ENCODE measurements at places on chromosomes 1 and 21. TPM values are rescaled to one million over a fixed set of nuclear protein-coding genes. Genes with fewer than 3 reads are reported as not detected.
A peak's percentile ranks its signal among the peaks of the same experiment; 100 is the strongest.

DNA sequence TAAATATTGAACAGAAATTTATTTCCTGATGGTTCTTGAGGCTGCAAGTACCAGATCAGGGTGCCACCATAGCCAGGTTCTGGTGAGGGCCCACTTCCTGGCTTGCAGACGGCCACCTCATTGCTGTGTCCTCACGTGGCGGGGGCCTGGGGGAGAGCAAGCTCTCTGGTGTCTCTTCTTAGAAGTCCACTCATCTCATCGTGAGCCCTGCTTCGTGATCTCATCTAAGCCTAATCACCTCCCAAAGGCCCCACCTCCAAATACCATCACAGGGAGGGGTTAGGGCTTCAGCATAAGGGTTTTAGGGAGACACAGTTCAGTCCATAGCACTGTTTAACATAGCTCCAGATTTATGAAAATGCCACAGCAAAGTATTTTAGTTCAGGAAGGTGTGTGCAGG is 119.7 kb downstream of the PRDM2 start:
- peaks cover 61% of the 10 kb centered on the region for H3K36me3 ChIP-seq
- no peaks in the 10 kb centered on the region for H3K4me1 ChIP-seq
- H3K27ac ChIP-seq, result no peak overlapping the region
- no peaks in the 10 kb centered on the region for H3K27me3 ChIP-seq
- DNase-seq, result no peak

- H3K27me3 ChIP-seq, result no peaks in the 10 kb centered on the region
- no peaks in the 10 kb centered on the region for H3K36me3 ChIP-seq
- no peak overlapping the region for H3K4me3 ChIP-seq
- H3K27ac ChIP-seq, result peak overlapping the region; percentile 97
- peaks cover 9% of the 10 kb centered on the region for H3K4me1 ChIP-seq
Measured at GRCh38 chr21:26847921-26848320, 2.7 kb upstream of the ADAMTS1 start.

DNA sequence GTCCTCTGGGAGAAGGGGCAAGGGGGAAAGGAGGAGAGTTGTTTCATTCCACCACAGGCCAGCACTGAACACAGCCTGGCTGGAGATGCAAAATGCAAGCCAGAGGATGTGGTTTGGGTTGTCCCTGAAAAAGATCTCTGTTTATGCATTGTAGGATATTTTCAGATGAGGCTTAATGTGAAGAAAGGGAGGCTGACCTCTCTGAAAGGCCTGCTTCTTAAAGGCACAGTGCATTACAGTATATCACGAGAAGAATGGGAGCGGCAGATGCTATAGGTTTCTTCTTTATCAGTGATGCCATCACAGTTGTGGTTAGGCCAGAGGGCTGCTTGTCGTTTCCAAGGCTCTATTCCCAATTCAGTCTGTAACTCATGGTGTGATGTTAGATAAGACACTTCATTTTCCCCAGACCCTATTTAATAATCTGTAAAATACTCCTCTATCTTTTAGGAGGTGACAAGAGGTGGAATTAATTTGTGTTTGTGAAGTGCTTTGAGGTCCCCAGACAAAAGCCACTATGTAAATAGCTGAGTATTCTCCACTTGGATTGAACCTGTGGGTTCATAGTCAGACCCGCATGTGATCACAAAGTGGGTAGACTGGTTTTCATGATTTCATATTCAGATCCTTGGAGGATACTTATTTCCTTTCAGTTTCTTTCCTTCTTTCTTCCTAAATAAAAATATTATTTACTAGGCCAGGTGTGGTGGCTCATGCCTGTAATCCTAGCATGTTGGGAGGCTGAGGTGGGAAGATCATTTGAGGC is 76.5 kb upstream of the WDR26 start:
- H3K4me3 ChIP-seq, result no peak overlapping the region
- peaks cover 14% of the 10 kb centered on the region for H3K4me1 ChIP-seq
- DNase-seq, result no peak
- H3K36me3 ChIP-seq, result no peaks in the 10 kb centered on the region
- no peak overlapping the region for H3K27ac ChIP-seq

DNA sequence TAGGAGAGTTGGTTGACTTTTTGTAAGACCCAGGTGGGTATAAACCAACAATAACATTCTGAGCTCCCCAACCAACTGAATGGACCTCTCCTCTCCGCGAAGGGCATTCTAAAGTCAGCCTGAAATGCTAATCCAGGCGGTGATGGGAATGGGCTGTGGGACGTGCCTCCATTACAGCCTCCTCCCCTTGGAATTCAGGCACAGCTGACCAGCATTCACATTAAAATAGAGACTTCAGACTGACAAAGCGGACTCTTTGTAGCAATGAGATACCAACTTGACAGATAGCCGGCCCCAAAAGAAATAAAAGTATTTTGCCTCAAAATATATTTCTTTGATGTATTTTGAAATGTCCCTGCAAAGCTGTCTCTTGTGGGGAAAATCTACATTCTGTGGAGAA is 101.7 kb downstream of the KIF26B start:
- H3K27me3 ChIP-seq, result peaks cover 3% of the 10 kb centered on the region
- H3K4me3 ChIP-seq, result no peak overlapping the region
- DNase-seq, result no peak
- H3K4me1 ChIP-seq, result no peaks in the 10 kb centered on the region
- H3K27ac ChIP-seq, result no peak overlapping the region

- no peak overlapping the region for H3K27ac ChIP-seq
- DNase-seq, result no peak
- no peaks in the 10 kb centered on the region for H3K36me3 ChIP-seq
- no peaks in the 10 kb centered on the region for H3K27me3 ChIP-seq
- H3K4me3 ChIP-seq, result no peak overlapping the region
Measured at GRCh38 chr1:61070054-61070453, 12.3 kb upstream of the NFIA start.

GRCh38 chr1:162497104-162497722 is 405 bp upstream of the UHMK1 start:
- H3K4me1 ChIP-seq, result peaks cover 39% of the 10 kb centered on the region
- peak overlapping the region; percentile 93 for H3K27ac ChIP-seq
- peak overlapping the region; percentile 96 for H3K4me3 ChIP-seq

DNA sequence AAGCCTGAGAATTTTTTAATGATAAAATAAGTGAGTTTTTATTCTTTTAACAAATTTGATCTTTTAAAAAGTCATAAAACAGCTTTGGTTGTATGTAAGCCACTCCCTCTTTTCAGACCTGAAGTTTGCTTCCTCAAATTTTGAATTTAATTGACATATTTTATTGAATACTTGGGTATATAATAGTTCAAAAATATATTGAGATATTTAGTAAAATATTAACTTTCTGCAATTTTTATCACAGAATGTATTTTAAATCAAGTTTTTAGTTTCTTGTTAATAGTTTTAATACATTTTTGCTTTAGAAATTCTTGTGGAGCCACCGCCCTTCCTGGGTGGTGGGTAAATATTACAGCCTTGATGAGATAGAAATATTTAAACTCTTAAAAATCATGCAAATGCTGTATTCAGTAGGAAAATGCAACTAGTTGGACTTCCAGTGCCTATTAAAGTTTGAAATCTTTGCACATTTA is 867 bp downstream of the PTPRC start:
- no peaks in the 10 kb centered on the region for H3K27me3 ChIP-seq
- no peaks in the 10 kb centered on the region for H3K36me3 ChIP-seq
- H3K4me3 ChIP-seq, result peak overlapping the region; percentile 1
- H3K4me1 ChIP-seq, result no peaks in the 10 kb centered on the region
- no peak for DNase-seq
- H3K27ac ChIP-seq, result no peak overlapping the region

DNA sequence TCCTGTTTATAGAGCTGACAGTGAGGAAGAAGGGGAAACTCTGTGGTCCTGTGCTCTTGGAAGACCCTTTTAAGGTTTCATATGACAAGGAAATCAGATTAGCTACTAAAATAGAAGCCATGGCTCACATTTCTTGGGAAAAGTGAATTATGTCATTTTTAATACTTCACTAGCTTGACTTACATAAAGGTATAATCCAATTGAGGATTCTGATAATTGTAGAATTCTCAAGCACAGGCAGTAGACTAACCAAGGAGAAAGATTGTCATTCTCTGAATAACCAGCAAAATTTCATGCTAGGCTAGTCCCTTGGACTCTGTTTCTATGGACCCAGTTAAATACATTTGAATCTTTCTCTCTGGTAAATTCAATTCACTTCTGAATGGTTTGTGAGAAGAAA is 613.0 kb upstream of the BEND5 start:
- H3K4me1 ChIP-seq, result no peaks in the 10 kb centered on the region
- no peak for DNase-seq
- H3K27ac ChIP-seq, result no peak overlapping the region
- no peaks in the 10 kb centered on the region for H3K36me3 ChIP-seq
- H3K27me3 ChIP-seq, result no peaks in the 10 kb centered on the region
- H3K4me3 ChIP-seq, result no peak overlapping the region

- no peaks in the 10 kb centered on the region for H3K36me3 ChIP-seq
- H3K27me3 ChIP-seq, result no peaks in the 10 kb centered on the region
- no peak for DNase-seq
- H3K4me3 ChIP-seq, result peak overlapping the region; percentile 60
- no peak overlapping the region for H3K27ac ChIP-seq
- H3K4me1 ChIP-seq, result peaks cover 45% of the 10 kb centered on the region
Measured at GRCh38 chr1:59146056-59146455, 150.8 kb upstream of the FGGY start.

DNA sequence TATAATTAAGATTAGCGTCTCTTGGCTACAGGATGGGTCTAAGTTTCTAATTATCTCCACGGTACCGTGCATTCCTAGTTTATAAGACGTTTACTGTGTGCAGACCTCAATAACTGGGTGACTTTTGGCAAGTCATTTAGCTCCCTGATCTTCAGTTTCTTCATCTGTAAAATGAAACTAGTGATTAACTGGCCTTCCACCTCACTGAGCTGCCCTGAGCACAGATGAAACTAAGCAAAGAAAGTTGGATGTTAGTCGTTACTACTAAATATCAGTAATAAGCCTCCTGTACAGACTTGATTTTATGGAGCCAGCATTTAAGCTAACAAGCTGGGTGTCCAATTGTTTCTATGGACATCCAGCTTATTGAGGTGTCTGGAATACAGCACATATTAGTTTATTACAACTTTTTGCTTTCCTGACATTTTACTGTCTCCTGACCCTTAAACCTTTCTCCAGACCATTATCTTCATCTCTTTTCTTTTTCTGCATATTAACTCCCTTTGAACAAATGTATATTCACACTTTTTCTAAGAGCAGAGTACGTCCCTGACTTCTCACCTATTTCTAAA is 1.1 kb downstream of the CR2 start:
- H3K4me1 ChIP-seq, result peaks cover 17% of the 10 kb centered on the region
- H3K27ac ChIP-seq, result no peak overlapping the region
- H3K4me3 ChIP-seq, result no peak overlapping the region

DNA sequence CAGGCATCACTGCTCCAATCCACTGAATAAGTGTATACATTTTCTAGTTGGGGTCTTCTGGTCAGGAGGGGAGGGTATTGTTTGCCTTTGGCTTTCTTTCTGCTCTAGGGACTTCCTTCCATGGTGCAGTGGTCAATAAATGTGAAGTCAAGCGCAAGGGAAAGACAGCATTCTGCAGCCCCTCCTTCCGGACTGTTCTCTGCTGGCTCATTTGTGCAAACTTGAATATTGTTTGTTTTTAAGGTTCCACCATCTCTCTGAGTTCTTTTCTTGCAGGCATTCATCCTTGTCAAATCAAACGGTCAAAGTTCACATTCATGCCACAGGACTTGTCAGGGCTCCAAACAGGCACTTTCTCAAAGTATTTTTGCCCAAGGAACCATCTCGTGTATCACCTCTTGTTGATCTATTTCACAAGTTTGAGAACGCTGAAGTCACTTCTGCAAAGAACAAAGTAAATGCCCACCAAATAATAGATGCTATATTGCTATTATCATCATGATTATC is 205.6 kb upstream of the KAZN start:
- no peak overlapping the region for H3K4me3 ChIP-seq
- no peaks in the 10 kb centered on the region for H3K27me3 ChIP-seq
- DNase-seq, result peak; percentile 47
- H3K27ac ChIP-seq, result no peak overlapping the region
- H3K36me3 ChIP-seq, result no peaks in the 10 kb centered on the region
- H3K4me1 ChIP-seq, result no peaks in the 10 kb centered on the region

DNA sequence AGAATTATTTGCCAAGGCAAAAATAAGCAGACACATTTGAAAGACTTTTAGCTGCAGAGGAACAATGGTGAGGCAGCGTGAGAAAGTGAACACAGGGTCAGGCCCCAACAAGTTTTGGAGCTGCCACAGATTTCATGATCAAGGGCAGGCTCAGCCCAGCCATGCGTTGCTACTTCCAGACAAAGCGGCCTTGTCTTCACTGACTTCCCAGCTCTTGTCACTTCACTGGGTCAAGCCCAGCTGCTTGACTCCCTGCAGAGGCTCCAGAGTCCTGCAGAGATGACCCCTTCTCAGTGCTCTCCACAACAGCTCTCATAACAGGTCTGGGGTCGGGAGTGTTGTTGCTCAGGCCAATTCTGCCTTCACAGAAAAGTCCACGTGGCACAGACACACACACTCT is 35.8 kb downstream of the HHAT start:
- peak; percentile 70 for DNase-seq
- H3K36me3 ChIP-seq, result no peaks in the 10 kb centered on the region
- no peak overlapping the region for H3K27ac ChIP-seq
- H3K27me3 ChIP-seq, result no peaks in the 10 kb centered on the region

DNA sequence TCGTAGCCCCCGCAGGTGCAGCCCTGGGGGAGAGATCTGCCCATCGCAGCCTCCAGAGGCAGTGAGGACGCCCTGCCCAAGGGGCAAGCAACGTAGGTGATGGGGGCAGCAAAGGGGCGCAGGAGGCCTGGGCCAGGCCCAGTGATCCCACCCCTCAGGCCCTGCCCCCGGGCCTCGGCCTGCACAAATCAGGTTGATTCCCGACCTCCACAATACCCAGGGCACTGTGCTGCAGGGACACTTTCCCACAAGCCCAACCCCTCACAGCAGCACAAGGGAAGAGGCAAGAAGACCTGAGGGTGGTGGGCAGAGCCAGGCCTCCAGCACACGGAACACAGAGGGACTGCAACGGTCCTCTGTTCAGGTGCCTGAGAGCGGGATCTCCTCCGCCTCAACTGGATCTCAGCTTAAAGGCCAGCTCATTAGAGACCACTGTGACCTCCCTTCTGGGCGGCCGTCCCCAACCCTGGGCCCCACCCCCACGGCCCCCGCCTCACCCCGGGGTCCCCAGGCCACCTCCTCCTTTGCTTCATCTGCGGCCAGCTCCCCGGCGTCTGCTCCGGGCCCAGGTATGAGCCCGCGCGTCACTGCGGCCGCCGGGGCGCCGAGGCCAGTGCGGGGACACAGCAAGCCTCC is 812 bp upstream of the ARF1 start:
- H3K36me3 ChIP-seq, result no peaks in the 10 kb centered on the region
- DNase-seq, result no peak
- H3K27me3 ChIP-seq, result no peaks in the 10 kb centered on the region
- H3K27ac ChIP-seq, result peak overlapping the region; percentile 99
- peak overlapping the region; percentile 99 for H3K4me3 ChIP-seq

GRCh38 chr1:63718541-63718970 is 55.3 kb upstream of the ROR1 start:
- no peak for DNase-seq
- H3K4me3 ChIP-seq, result no peak overlapping the region
- H3K36me3 ChIP-seq, result no peaks in the 10 kb centered on the region

GRCh38 chr1:225711236-225711937 is 58.5 kb upstream of the ENAH start:
- H3K4me1 ChIP-seq, result no peaks in the 10 kb centered on the region
- no peak for DNase-seq
- no peaks in the 10 kb centered on the region for H3K27me3 ChIP-seq
- no peak overlapping the region for H3K4me3 ChIP-seq

GIPC2 gene
- total RNA-seq, result 8.7 TPM

PER3 gene
- total RNA-seq, result 43.2 TPM

KRTAP21-2 gene
- not detected for total RNA-seq

KRTAP13-2 gene
- total RNA-seq, result not detected

Data from esophagus muscularis mucosa (tissue), 4 donors.